A673 (cell line): ENCODE measurements at places on chromosomes 11 and 22. TPM values are rescaled to one million over a fixed set of nuclear protein-coding genes. Genes with fewer than 3 reads are reported as not detected.
A peak's percentile ranks its signal among the peaks of the same experiment; 100 is the strongest.

NFAM1 gene
- total RNA-seq = 2.4 and 3.8 TPM in 2 replicates

CCDC188 gene
- total RNA-seq = not detected in 2 replicates

NRXN2 gene
- total RNA-seq = 5.0 and 6.1 TPM in 2 replicates

KCTD14 gene
- total RNA-seq = 0.45 and 1.2 TPM in 2 replicates

TMEM121B gene
- 2.5 and 3.0 TPM in 2 replicates for total RNA-seq

NAV2 gene
- total RNA-seq = 0.07 TPM in 1 of 2 replicates, not detected in the other

TBX1 gene
- total RNA-seq = 3.6 and 4.7 TPM in 2 replicates

OR10A5 gene
- not detected in 2 replicates for total RNA-seq

DNA sequence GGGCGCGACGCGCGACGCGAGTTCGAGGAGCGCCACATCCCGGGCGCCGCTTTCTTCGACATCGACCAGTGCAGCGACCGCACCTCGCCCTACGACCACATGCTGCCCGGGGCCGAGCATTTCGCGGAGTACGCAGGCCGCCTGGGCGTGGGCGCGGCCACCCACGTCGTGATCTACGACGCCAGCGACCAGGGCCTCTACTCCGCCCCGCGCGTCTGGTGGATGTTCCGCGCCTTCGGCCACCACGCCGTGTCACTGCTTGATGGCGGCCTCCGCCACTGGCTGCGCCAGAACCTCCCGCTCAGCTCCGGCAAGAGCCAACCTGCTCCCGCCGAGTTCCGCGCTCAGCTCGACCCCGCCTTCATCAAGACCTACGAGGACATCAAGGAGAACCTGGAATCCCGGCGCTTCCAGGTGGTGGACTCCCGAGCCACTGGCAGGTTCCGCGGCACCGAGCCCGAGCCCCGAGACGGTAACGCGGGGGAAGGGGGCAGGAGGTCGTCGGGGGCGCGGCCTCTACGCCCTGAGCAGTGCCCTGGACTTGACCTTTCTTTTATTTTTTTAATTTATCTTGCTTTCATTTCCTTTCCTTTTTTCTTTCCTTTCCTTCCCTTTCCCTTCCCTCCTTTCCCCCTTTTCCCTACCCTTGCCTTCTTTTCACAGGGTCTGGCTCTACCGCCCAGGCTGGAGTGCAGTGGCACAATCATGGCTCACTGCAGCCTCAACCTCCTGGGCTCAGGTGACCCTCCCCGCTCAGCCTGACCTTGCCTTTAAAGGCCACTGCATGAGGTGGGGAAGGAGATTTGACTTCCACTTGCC lies 5.0 kb downstream of the MPST start:
- no peak overlapping the region for H3K4me3 ChIP-seq
- no peaks in the 10 kb centered on the region for H3K27me3 ChIP-seq
- H3K4me1 ChIP-seq = peaks cover 8% of the 10 kb centered on the region
- H3K36me3 ChIP-seq = peaks cover 27% of the 10 kb centered on the region
- no peak overlapping the region for H3K27ac ChIP-seq

GRCh38 chr11:72112978-72113808 lies 698 bp upstream of the ANAPC15 start:
- no peak for DNase-seq
- H3K27me3 ChIP-seq = no peaks in the 10 kb centered on the region
- H3K27ac ChIP-seq = peak overlapping the region; percentile 99
- H3K36me3 ChIP-seq = no peaks in the 10 kb centered on the region
- H3K4me3 ChIP-seq = peak overlapping the region; percentile 56

- DNase-seq = no peak
- peaks cover 16% of the 10 kb centered on the region for H3K4me1 ChIP-seq
- no peaks in the 10 kb centered on the region for H3K27me3 ChIP-seq
Measured at GRCh38 chr11:46413760-46414465, 22.3 kb upstream of the CHRM4 start.

- H3K36me3 ChIP-seq = no peaks in the 10 kb centered on the region
- no peak overlapping the region for H3K27ac ChIP-seq
- no peak for DNase-seq
- no peak overlapping the region for H3K4me3 ChIP-seq
- H3K27me3 ChIP-seq = peaks cover 6% of the 10 kb centered on the region
Measured at GRCh38 chr11:32508780-32509179, 73.4 kb upstream of the WT1 start.

GRCh38 chr11:46719048-46719542 lies at the start of gene F2:
F2 (plus strand) TSS chr11:46719213; CDS start chr11:46719236, 23 bp downstream.
- no peaks in the 10 kb centered on the region for H3K27me3 ChIP-seq
- no peak within 1 kb of the TSS for H3K4me3 ChIP-seq
- no peak for DNase-seq
- no peak within 1 kb of the TSS for H3K27ac ChIP-seq
- no peaks in the 10 kb centered on the region for H3K36me3 ChIP-seq
- no peaks in the 10 kb centered on the region for H3K4me1 ChIP-seq

DNA sequence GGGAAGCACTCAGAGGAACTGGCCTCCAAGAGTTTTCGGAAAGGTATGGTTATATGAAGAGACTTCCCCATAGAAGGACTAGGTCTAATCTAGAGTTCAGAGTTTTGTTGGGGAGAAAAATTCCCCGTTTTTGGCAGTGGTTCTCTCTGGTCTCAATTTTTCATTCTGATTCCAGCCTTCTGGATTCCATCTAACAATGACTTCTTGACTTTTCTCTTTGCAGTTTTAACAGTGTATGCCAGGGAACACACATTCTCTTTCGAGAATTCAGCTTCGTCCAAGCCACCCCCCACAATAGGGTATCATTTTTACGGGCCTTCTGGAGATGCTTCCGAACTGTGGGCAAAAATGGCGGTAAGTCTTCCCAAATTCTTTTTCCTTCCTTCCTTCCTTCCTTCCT lies 115.6 kb downstream of the CSTPP1 start:
- peaks cover 18% of the 10 kb centered on the region for H3K4me1 ChIP-seq
- no peak overlapping the region for H3K27ac ChIP-seq
- H3K4me3 ChIP-seq = no peak overlapping the region
- no peak for DNase-seq
- H3K36me3 ChIP-seq = no peaks in the 10 kb centered on the region

GRCh38 chr11:130872981-130873380 lies 43.3 kb downstream of the SNX19 start:
- H3K27ac ChIP-seq = no peak overlapping the region
- H3K27me3 ChIP-seq = no peaks in the 10 kb centered on the region
- H3K4me1 ChIP-seq = no peaks in the 10 kb centered on the region
- peaks cover 17% of the 10 kb centered on the region for H3K36me3 ChIP-seq
- DNase-seq = no peak

DNA sequence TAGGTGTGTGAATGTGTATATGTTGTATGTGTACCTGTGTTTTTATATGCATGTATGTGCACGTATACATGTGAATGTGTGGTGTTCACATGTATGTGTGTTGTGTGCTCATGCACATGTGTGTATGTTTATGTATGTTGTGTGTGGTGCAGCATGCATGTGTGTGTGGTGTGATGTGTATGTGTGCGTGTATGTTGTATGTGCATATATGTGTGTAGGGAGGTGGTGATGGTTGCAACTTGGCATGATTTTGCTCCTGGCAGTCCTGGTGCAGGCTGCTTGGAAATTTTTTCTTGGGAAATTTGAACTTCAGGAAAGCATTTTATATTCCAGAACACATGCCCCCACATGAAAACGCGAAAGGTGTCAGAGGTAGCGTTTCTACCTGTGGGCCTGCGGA lies 1177.8 kb downstream of the TBC1D22A start:
- H3K4me1 ChIP-seq = no peaks in the 10 kb centered on the region
- H3K27ac ChIP-seq = no peak overlapping the region

GRCh38 chr11:35954205-35954604 lies 10.3 kb downstream of the LDLRAD3 start:
- peaks cover 8% of the 10 kb centered on the region for H3K4me1 ChIP-seq
- no peak for DNase-seq
- no peaks in the 10 kb centered on the region for H3K36me3 ChIP-seq
- H3K27me3 ChIP-seq = no peaks in the 10 kb centered on the region
- H3K27ac ChIP-seq = no peak overlapping the region

- peaks cover 28% of the 10 kb centered on the region for H3K4me1 ChIP-seq
- H3K4me3 ChIP-seq = peak overlapping the region; percentile 76
- H3K36me3 ChIP-seq = no peaks in the 10 kb centered on the region
- DNase-seq = peak; percentile 62
Measured at GRCh38 chr11:57513911-57514537, 1.5 kb downstream of the SLC43A1 start.

DNA sequence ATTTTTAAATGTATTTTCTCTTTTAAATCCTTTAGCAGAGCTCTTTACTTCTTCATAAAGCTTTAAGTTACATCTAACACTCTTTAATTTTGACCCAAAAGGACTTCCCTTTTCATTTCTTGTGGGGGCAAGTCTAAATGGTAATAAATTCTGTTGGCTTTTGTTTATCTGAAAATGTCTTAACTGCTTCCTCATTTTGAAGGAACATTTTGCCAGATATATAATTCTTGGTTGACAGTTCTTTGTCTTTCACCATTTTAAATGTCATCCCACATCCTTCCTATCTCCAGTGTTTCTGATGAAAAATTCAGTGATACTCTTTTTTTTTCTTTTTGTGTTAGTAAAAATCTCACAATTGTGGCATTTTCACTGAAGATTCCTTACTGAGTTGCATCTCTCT lies 44.7 kb upstream of the ZBTB44 start:
- peaks cover 4% of the 10 kb centered on the region for H3K27me3 ChIP-seq
- H3K27ac ChIP-seq = no peak overlapping the region
- no peaks in the 10 kb centered on the region for H3K36me3 ChIP-seq
- H3K4me3 ChIP-seq = no peak overlapping the region
- H3K4me1 ChIP-seq = no peaks in the 10 kb centered on the region

DNA sequence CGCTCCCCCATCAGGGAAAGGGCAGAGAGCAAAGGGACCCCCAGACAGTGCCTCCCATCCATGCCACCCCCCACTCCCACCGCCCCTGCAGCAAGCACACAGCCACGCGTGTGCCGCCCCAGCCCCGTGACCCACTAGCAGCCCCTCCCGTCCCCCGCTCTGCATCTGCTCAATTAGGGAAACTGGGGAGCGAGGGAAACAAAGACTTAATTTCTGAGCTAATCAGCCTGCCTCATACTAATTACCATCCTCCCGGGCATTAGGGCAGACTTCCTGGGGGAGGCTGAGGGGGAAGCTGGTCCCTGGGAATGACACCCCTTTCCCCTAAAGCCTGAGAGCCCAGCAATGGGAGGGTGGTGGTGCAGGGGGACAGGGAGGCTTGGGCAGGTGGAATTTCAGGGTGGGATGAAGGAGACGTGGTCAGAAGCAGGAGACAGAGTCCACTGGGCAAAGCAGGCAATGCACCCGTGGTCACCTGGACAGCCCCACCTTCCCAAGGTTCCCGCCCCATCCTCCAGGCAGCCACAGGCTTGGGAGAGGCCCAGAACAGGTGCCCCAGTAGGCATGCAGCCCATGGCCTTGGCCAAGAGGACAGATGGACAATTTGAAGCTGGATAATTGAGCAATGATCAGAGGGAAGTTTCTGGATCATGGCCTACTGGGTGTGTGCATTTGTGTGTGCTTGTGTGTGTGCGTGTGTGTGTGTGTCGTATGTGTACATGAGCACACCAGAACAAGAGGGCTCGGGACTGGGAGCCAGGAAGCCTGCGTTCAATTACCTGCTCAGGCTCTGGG lies 20.6 kb downstream of the ELFN2 start:
- no peak overlapping the region for H3K4me3 ChIP-seq
- H3K27ac ChIP-seq = no peak overlapping the region
- no peaks in the 10 kb centered on the region for H3K4me1 ChIP-seq
- no peaks in the 10 kb centered on the region for H3K36me3 ChIP-seq
- DNase-seq = no peak

DNA sequence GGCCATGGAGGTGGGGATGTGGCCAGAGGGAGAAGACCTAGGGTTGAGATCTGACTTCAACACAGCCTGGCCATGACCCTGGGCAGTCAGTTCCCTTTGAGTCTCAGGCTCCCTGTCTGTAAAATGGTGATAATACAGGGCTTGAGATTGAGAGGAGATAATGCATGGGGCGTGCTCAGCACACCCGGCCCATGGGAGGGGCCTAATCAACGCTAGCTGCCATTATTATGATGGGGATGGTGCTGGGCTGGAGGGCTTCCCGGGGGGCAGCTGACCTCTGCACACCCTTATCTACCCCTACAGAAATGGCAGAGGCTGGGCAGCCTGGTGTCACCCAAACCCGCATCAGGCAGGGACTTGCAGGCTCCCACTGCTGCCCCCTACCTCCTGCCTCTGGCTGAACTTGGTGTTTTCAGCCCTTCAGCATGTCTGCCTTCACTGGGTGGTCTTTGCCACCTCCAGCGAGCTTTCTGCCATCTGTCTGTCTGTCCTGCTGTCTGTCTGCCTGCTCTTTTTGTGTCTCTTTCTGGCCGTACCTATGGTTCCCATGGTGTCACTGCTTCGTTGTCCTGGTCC lies 84.5 kb downstream of the CACNA1I start:
- no peaks in the 10 kb centered on the region for H3K27me3 ChIP-seq
- no peak overlapping the region for H3K4me3 ChIP-seq
- DNase-seq = no peak

- peak; percentile 93 for DNase-seq
- H3K27me3 ChIP-seq = no peaks in the 10 kb centered on the region
- H3K36me3 ChIP-seq = no peaks in the 10 kb centered on the region
- H3K4me1 ChIP-seq = peaks cover 19% of the 10 kb centered on the region
- H3K27ac ChIP-seq = peak within 1 kb of the TSS; percentile 99
- peak within 1 kb of the TSS; percentile 97 for H3K4me3 ChIP-seq
Measured at GRCh38 chr22:21567456-21568346, at the start of gene UBE2L3. UBE2L3 (plus strand) TSS chr22:21567714; CDS start chr22:21567745, 31 bp downstream.

- no peak for DNase-seq
- H3K36me3 ChIP-seq = no peaks in the 10 kb centered on the region
- no peak overlapping the region for H3K27ac ChIP-seq
- no peaks in the 10 kb centered on the region for H3K4me1 ChIP-seq
- no peaks in the 10 kb centered on the region for H3K27me3 ChIP-seq
- no peak overlapping the region for H3K4me3 ChIP-seq
Measured at GRCh38 chr11:73452726-73453125, 76.5 kb downstream of the RELT start.

- no peak overlapping the region for H3K4me3 ChIP-seq
- no peaks in the 10 kb centered on the region for H3K36me3 ChIP-seq
- peaks cover 4% of the 10 kb centered on the region for H3K27me3 ChIP-seq
Measured at GRCh38 chr11:133525976-133526375, 6.3 kb downstream of the OPCML start.

GRCh38 chr11:13463779-13464290 lies 813 bp upstream of the BTBD10 start:
- peak overlapping the region; percentile 97 for H3K4me3 ChIP-seq
- no peaks in the 10 kb centered on the region for H3K36me3 ChIP-seq
- peak; percentile 28 for DNase-seq
- H3K27me3 ChIP-seq = no peaks in the 10 kb centered on the region
- peaks cover 14% of the 10 kb centered on the region for H3K4me1 ChIP-seq
- H3K27ac ChIP-seq = peak overlapping the region; percentile 80

GRCh38 chr11:65118097-65118837 lies 766 bp upstream of the ZNHIT2 start:
- H3K36me3 ChIP-seq = peaks cover 41% of the 10 kb centered on the region
- no peak overlapping the region for H3K27ac ChIP-seq
- peak overlapping the region; percentile 95 for H3K4me3 ChIP-seq
- no peaks in the 10 kb centered on the region for H3K27me3 ChIP-seq

GRCh38 chr11:113271551-113272245 lies 42.7 kb upstream of the TTC12 start:
- no peaks in the 10 kb centered on the region for H3K4me1 ChIP-seq
- no peaks in the 10 kb centered on the region for H3K27me3 ChIP-seq
- H3K4me3 ChIP-seq = no peak overlapping the region
- no peak overlapping the region for H3K27ac ChIP-seq
